ENCODE measurements at places on chromosomes 5 and 9. TPM values are rescaled to one million over a fixed set of nuclear protein-coding genes. Genes with fewer than 3 reads are reported as not detected.

FAM81B gene
- total RNA-seq = not detected

IRX1 gene
- 1.7 TPM for total RNA-seq

GNG10 gene
- total RNA-seq = 30.0 TPM

MLANA gene
- not detected for total RNA-seq

ZNF879 gene
- 5.5 TPM for total RNA-seq

GABRA6 gene
- total RNA-seq = not detected

SPINK4 gene
- total RNA-seq = not detected

CKMT2 gene
- 0.36 TPM for total RNA-seq

WHRN gene
- 1.4 TPM for total RNA-seq

PCDHB4 gene
- total RNA-seq = under 0.01 TPM

C5orf58 gene
- total RNA-seq = not detected

BNC2 gene
- under 0.01 TPM for total RNA-seq

FAM221B gene
- total RNA-seq = not detected

IZUMO3 gene
- total RNA-seq = not detected

GADD45G gene
- total RNA-seq = 0.43 TPM

PCDHB10 gene
- total RNA-seq = under 0.01 TPM

KIAA1958 gene
- total RNA-seq = 2.7 TPM

LURAP1L gene
- total RNA-seq = 70.7 TPM

TAF11L10 gene
- total RNA-seq = not detected

CCL19 gene
- total RNA-seq = not detected

SLC34A3 gene
- total RNA-seq = under 0.01 TPM
